Right atrium auricular region (tissue), 2 donors: ENCODE measurements at places on chromosomes 12 and 14.

DNA sequence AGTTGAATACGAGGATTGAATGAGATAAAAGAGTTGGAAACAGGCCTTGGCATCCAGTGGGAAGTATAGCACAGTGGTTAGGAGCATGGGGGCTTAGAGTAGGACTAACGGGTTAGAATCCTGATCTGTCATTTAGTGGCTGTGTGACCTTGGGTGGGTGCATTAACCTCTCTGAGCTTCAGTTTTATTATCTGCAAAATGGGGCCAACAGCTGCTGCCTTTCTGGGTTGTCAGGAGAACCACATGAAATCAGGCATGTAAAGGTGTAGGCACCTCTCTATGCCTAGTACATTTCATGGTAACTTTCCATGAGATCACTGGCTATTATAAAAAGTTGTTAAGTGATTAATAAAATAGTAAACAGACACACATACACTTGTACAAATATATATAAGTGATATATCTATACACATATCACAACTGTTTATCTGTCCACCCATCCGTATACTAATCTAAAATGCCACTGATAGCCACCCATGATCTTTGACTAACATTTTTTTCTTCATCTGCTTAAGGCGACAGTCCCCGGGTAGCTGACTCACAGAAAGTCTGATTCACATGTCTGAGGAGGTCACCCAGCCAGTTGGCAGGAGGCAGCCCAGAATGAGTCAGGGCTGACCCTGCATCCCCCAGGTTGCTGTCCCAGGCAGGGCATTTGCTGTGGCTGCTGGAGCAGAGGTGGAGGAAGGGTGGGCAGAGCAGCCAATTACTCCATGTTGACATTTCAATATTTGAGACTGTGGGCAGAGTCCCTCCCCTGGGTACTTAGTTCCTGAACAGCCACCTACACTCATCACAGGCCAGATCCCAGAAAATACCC, 125.6 kb upstream of the NOS1 start:
- H3K36me3 ChIP-seq, result no peaks in the 10 kb centered on the region
- peak overlapping the region; percentile 18 for H3K27ac ChIP-seq
- no peaks in the 10 kb centered on the region for H3K27me3 ChIP-seq
- H3K4me1 ChIP-seq, result no peaks in the 10 kb centered on the region

DNA sequence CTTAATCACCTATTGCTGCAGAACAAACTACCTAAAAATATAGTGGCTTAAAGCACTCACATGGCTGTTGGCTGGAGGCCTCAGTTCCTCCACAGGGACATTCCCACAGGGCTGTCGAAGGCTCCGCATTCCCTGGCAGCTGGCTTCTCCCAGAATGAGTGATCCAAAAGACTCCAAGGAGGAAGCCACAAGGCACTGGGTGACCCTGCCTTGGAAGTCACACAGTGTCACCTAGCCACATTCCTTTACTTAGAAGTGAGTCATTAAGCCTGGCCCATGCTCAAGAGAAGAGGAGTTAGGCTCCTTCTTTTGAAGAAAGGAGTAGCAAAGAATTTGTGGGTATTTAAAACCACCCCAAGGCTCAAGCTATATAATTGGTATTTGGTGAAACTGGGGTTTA, 63.9 kb upstream of the MAP1LC3B2 start:
- H3K27me3 ChIP-seq, result no peaks in the 10 kb centered on the region
- H3K4me3 ChIP-seq, result no peak overlapping the region
- H3K27ac ChIP-seq, result no peak overlapping the region
- DNase-seq, result no peak
- no peaks in the 10 kb centered on the region for H3K4me1 ChIP-seq
- H3K36me3 ChIP-seq, result no peaks in the 10 kb centered on the region

DNA sequence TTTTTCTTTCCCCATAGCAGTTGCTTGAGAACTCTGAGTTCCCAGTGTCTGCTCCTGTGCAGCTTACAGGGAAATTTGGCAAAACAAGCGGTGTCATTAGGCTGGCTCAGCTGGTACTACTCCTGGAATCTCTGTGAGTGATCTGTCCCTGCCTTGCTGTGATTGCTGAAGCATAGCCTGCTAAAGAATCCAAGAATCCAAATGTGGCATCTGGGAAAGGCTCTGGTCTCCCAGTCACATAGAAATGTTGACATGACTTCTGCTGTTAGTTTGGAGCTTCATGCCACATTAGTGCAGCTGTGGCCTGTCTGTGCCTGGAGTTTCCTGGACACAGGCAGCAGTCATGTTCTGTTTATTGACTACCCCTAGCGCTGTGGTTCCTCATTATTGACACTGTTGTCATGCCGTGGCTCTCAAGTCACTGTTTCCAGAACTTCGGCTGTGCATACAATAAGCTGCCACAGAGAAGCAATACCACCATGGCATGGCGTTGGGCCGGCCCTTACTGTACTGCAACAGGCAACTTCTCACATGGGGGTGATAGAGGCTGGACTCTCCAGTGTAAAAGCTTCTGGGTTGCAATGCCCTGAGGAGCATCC, 166.8 kb downstream of the MYRFL start:
- no peaks in the 10 kb centered on the region for H3K27me3 ChIP-seq
- H3K27ac ChIP-seq, result no peak overlapping the region
- DNase-seq, result no peak
- no peak overlapping the region for H3K4me3 ChIP-seq
- no peaks in the 10 kb centered on the region for H3K36me3 ChIP-seq

DNA sequence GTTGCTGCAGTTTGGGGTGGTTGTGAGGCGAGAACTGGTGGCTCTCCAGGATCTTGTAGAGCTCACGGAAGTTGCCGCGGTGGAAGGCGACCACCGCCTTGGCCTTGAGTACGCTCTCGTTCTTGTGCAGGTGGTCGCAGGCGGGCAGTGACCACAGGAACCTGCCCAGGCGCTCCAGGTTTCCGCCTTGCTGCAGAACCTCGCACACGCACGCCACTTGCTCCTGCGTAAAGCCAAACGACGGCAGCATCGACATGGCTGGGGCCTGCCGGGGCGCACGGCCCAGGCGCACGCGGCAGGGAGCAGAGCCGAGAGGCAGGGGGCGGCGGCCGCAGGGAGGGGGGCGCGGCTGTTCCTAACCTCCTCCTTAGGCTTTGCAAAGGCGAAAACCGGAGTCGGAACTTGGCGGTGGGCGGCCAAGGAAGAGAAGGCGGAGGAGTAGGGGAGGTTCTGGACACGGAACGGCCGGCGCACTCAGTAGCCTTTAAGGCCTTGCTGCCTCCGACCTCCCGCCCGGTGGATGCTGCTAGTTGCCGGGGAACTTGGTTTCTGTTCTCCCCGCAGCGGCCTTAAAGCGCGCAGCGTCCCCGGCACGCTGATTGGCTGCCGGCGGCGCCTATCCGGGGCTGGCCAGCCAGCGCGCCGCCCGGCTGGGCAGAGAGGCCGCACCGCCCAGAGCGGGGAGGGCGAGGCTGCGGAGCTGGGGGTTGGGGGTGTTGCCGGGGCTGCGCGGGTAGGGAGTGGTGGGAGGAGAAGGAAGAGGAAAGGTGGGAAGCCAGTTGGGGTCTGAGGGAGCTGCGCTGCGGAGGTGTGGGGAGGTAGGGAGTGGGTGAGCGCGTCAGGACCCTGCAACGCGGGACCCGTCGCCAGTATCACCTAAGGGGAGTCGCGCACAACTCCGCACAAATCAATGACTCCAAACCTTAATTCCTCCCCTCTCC, at the start of gene SIX1:
SIX1 (minus strand) TSS at position 544 of the 941 bp plus-strand sequence; CDS start at position 256, 288 bp downstream.
- no peak for DNase-seq
- H3K36me3 ChIP-seq, result no peaks in the 10 kb centered on the region
- H3K4me1 ChIP-seq, result no peaks in the 10 kb centered on the region
- no peak within 1 kb of the TSS for H3K27ac ChIP-seq
- peaks cover 74% of the 10 kb centered on the region for H3K27me3 ChIP-seq

GRCh38 chr12:57614178-57614947, 3.1 kb downstream of the ARHGEF25 start:
- DNase-seq, result no peak
- no peaks in the 10 kb centered on the region for H3K36me3 ChIP-seq
- H3K4me1 ChIP-seq, result no peaks in the 10 kb centered on the region
- H3K27ac ChIP-seq, result no peak overlapping the region
- H3K4me3 ChIP-seq, result no peak overlapping the region

- DNase-seq, result no peak
- no peak overlapping the region for H3K4me3 ChIP-seq
- H3K27me3 ChIP-seq, result no peaks in the 10 kb centered on the region
- H3K27ac ChIP-seq, result no peak overlapping the region
These were observed 80.2 kb downstream of the KCNA5 start for GRCh38 chr12:5123921-5124320.

GRCh38 chr12:82149045-82149444, 209.1 kb downstream of the CCDC59 start:
- H3K27ac ChIP-seq, result no peak overlapping the region
- no peaks in the 10 kb centered on the region for H3K36me3 ChIP-seq
- no peaks in the 10 kb centered on the region for H3K4me1 ChIP-seq
- no peak overlapping the region for H3K4me3 ChIP-seq
- DNase-seq, result no peak
- no peaks in the 10 kb centered on the region for H3K27me3 ChIP-seq

DNA sequence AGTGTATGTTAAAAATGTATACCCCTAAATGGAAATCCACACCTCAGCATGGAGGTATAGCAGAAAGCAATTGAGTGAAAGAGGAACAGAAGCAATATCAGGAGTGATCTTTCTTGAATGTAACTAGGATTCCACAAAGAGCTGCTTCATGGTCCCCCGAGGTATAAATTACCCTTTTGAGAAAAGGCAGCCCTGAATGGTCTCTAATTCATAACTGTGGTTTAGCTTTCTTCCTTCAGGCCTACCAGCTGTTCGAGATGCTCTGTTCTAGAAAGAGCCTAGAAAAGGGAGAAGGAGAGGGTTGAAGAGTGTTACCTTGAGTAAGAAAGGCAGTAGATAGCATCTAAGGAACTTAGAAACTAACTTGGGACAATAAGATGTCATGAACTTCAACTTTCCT, 42.9 kb upstream of the CSRNP2 start:
- no peak overlapping the region for H3K4me3 ChIP-seq
- no peak for DNase-seq
- H3K36me3 ChIP-seq, result no peaks in the 10 kb centered on the region
- H3K27ac ChIP-seq, result no peak overlapping the region
- H3K27me3 ChIP-seq, result no peaks in the 10 kb centered on the region
- no peaks in the 10 kb centered on the region for H3K4me1 ChIP-seq

DNA sequence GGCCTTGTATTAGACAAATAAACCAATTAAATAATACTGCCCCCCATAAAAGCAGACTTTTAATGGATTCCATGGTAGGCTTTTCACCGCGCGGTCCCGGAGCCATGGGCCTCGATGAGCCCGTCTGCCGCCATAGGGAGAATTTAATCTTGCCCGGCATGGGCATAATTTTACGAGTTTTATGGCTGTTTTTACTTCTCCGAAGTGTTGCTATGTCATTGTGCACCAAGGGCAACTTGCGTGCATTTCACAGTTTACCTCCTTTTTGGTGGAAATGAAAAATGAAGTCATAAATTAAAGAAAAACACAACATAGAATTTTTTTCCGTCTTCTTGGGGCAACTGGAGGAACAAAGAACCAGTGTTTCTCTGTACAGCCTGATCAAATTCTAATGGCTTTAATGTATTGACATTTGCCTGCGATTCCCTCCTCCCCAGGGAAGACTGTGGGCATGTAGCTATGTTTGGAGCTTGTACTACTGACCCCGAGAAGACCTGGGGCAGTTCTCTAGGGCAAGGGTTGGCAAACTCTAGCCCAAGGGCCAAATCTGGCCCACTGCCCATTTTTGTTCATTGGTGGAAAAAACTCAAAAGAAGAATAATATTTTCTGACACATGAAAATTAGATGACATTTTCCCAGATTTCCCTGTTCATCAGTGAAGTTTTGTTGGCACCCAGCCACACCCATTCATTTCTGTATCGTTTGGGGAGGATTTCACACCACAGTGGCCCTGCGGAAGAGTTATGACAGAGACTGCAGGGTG, 142.7 kb downstream of the CHST11 start:
- no peaks in the 10 kb centered on the region for H3K36me3 ChIP-seq
- H3K4me3 ChIP-seq, result no peak overlapping the region
- no peak for DNase-seq
- H3K27me3 ChIP-seq, result no peaks in the 10 kb centered on the region

DNA sequence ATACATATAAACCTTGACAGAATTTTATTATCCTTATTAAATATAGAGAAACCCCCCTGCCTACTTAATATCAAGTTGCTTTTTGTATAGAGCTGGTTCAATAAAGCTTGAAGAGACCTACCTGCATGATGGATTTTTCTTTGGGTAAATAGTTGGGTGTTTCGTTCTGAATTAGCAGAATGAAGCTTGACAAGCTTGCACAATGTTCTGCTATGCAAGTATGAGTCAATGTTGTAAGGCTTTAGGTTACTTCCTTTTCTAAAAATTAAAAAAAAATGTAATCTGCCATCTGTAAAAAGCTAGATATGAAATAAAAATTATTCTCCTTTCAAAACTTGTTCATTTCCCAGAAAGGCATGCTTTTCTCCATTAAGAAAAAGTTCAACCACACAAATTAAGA, 1662.6 kb upstream of the SEL1L start:
- DNase-seq, result no peak
- no peak overlapping the region for H3K4me3 ChIP-seq
- no peak overlapping the region for H3K27ac ChIP-seq
- no peaks in the 10 kb centered on the region for H3K27me3 ChIP-seq

DNA sequence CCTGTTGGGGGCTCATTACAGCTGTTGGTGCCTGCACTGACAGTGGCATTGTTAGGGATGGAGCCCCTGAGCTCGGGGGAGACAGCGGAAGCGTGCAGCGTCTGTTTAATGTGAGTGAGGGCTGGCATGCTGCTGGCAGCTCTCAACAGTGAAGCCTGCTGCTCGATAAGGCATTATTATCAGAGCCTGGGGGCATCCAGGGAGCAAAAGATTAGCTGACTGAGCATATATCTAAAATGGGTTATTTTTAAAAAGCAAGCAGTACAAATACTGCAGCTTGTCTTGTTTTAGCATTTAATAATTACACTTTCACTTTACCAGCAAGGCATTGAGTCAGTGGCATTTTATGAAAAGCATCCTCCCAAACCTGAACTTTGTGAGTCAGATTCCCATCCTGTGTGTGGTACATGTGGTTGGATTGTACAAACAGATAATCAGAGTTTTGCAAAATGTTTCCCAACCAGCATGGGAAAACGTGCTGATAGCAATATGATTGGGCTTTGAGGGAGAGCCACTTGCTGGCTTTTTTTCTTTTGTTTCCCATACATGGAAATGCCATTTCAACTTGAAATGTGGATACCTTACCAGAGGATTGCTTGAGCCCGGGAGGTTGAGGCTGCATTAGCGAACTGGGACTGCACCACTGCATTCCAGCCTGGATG, 150.8 kb downstream of the PRKCH start:
- peak overlapping the region; percentile 93 for H3K27ac ChIP-seq
- H3K4me1 ChIP-seq, result no peaks in the 10 kb centered on the region
- no peak for DNase-seq
- peak overlapping the region; percentile 5 for H3K4me3 ChIP-seq
- H3K36me3 ChIP-seq, result no peaks in the 10 kb centered on the region

- H3K4me1 ChIP-seq, result no peaks in the 10 kb centered on the region
- no peaks in the 10 kb centered on the region for H3K27me3 ChIP-seq
- no peaks in the 10 kb centered on the region for H3K36me3 ChIP-seq
- H3K4me3 ChIP-seq, result no peak overlapping the region
These were observed 207.7 kb downstream of the RAD51B start for GRCh38 chr14:68027276-68027675.
